Bronchial smooth muscle cell (primary cell): ENCODE measurements at places on chromosomes 3 and 15. TPM values are rescaled to one million over a fixed set of nuclear protein-coding genes. Genes with fewer than 3 reads are reported as not detected.

The SLC12A1 gene
- total RNA-seq: under 0.01 TPM in 1 of 2 replicates, not detected in the other

The CLSTN2 gene
- 0.09 and 0.16 TPM in 2 replicates for total RNA-seq

The RLBP1 gene
- total RNA-seq: not detected in 2 replicates

The SERPINI2 gene
- total RNA-seq: not detected in 2 replicates

The LDHAL6B gene
- total RNA-seq: not detected in 2 replicates

The RBP2 gene
- not detected in 2 replicates for total RNA-seq

The CCR2 gene
- not detected in 2 replicates for total RNA-seq

The ALG1L2 gene
- total RNA-seq: not detected in 2 replicates

The NSMCE3 gene
- 4.4 and 7.3 TPM in 2 replicates for total RNA-seq

The AZI2 gene
- total RNA-seq: 76.7 and 94.6 TPM in 2 replicates

The RARRES1 gene
- 53.5 and 174 TPM in 2 replicates for total RNA-seq

The FOXL2NB gene
- under 0.01 TPM in 1 of 2 replicates, not detected in the other for total RNA-seq

The CFAP91 gene
- 0.34 and 0.47 TPM in 2 replicates for total RNA-seq

The MYL3 gene
- 0.09 TPM in 1 of 2 replicates, not detected in the other for total RNA-seq

The FGD5 gene
- 0.16 TPM in 1 of 2 replicates, not detected in the other for total RNA-seq

The FGF12 gene
- under 0.01 TPM in 1 of 2 replicates, not detected in the other for total RNA-seq

The CFAP44 gene
- 3.2 and 4.4 TPM in 2 replicates for total RNA-seq

The INSYN1 gene
- total RNA-seq: 0.32 and 2.5 TPM in 2 replicates

The CACNA2D3 gene
- total RNA-seq: 0.16 TPM in 1 of 2 replicates, not detected in the other

The PRTG gene
- 0.47 and 1.2 TPM in 2 replicates for total RNA-seq
